ENCODE measurements at places on chromosomes 11 and 22. TPM values are rescaled to one million over a fixed set of nuclear protein-coding genes. Genes with fewer than 3 reads are reported as not detected.

GRCh38 chr22:43689356-43689755 is 122.7 kb downstream of the EFCAB6 start:
- no peak for DNase-seq

DNA sequence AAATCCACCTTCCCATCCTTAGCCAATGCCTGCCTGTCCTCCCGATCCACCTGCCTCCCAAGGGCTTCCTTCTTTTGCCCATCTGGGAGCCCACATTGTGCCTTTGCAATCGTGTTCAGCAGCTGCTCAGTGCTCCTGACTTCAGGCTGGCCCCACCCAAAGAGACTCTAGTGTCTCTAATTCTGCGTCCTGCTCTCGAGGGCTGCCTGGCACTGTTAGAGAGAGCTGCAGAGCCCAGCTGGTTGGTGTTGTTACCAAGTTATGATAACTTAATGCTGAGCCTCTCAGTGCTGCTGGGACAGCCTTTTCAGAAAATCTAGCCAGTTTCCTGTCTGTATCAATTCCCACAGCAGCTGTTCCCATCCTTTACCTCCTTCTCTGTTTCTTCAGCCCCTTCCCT is 69.1 kb downstream of the MICAL2 start:
- DNase-seq = no peak

DNA sequence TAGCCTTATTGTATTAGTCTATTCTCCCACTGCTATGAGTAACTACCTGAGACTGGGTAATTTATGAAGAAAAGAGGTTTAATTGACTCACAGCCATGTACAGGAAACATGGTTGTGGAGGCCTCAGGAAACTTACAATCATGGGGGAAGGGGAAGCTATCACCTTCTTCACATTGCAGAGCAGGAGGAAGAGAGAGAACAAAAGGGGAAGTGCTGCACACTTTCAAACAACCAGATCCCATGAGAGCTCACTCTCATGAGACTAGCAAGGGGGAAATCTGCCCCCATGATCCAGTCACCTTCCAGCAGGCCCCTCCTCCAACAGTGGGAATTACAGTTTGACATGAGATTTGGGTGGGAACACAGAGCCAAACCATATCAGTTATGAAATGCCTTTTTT is 179.4 kb downstream of the ARHGAP42 start:
- DNase-seq = no peak

Gene MIOX
- not detected for total RNA-seq

Gene LPXN
- 94.8 TPM for total RNA-seq

Gene THAP12
- total RNA-seq = 54.5 TPM

Gene CHEK1
- 65.3 TPM for total RNA-seq
